ENCODE measurements at places on chromosomes 7 and 10. TPM values are rescaled to one million over a fixed set of nuclear protein-coding genes. Genes with fewer than 3 reads are reported as not detected.

GRCh38 chr10:20466731-20467130, 430.4 kb downstream of the NEBL start:
- H3K4me1 ChIP-seq = no peaks in the 10 kb centered on the region
- no peaks in the 10 kb centered on the region for H3K27me3 ChIP-seq
- H3K4me3 ChIP-seq = no peak overlapping the region
- H3K36me3 ChIP-seq = no peaks in the 10 kb centered on the region
- no peak for DNase-seq

- no peak overlapping the region for H3K27ac ChIP-seq
- no peaks in the 10 kb centered on the region for H3K36me3 ChIP-seq
- peaks cover 3% of the 10 kb centered on the region for H3K27me3 ChIP-seq
- H3K4me3 ChIP-seq = no peak overlapping the region
Observed at GRCh38 chr7:156932006-156932405, 17.5 kb upstream of the NOM1 start.

DNA sequence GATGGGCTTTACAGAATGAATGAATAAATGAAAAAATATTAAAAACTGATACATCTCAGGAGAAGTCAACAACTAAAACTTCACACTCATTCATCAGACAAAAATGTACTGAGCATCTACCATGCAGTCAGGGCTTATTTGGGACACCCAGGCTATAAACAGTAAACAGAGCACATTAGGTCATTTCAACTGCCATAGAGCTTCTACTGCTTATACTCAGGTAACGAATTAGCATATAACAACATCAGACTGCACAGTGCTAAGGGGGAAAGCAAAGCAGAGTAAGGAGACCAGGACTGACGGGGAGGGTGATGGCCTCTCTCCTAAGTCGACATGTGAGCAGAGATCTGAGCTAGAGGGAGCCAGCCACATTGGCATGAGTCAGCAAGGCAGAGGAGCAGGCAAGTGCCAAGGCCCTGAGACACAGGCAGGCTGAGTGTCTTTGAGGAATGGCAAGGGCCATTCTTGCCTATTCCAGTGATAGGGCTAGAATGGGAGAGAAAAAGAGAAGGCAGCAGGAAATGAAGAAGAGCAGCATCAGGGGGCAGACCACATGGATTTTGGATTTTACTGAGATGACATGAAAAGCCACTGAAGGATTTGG, 528.9 kb downstream of the PARD3 start:
- H3K4me1 ChIP-seq = no peaks in the 10 kb centered on the region
- DNase-seq = no peak
- H3K4me3 ChIP-seq = no peak overlapping the region
- H3K36me3 ChIP-seq = no peaks in the 10 kb centered on the region
- H3K27me3 ChIP-seq = no peaks in the 10 kb centered on the region

DNA sequence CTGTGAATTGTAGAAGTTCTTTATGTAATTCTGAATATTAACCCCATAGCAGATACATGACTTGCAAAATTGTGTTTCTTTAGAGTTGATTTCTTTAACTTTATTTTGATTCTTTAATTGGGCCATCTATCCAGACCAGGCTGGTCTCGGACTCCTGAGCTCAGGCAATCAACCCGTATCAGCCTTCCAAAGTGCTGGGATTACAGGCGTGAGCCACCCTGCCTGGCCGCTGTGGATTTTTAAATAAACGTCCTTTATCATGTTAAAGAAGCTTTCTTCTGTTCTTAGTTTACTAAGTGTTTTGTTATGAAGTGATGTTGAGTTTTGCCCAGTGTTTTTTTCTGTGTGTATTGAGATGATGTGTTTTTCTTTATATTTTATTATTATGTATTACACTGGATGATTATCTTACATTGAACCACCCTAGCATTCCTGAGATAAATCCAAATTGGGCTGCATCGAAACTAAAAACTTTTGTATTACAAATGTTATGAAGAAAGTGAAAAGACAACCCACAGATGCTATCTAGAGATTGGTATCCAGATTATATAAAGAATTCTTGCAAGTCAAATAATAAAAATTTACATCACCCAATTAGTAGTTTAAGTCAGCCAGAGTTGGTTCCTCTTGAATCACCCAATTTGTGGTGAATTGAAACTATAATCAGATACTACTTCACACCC, 118.1 kb downstream of the TPST1 start:
- H3K4me3 ChIP-seq = no peak overlapping the region
- H3K4me1 ChIP-seq = no peaks in the 10 kb centered on the region
- H3K27me3 ChIP-seq = no peaks in the 10 kb centered on the region

GRCh38 chr7:43876976-43877745, 7.8 kb upstream of the MRPS24 start:
- H3K4me3 ChIP-seq = no peak overlapping the region
- peaks cover 13% of the 10 kb centered on the region for H3K4me1 ChIP-seq
- H3K36me3 ChIP-seq = peaks cover 36% of the 10 kb centered on the region
- no peak overlapping the region for H3K27ac ChIP-seq
- DNase-seq = no peak

DNA sequence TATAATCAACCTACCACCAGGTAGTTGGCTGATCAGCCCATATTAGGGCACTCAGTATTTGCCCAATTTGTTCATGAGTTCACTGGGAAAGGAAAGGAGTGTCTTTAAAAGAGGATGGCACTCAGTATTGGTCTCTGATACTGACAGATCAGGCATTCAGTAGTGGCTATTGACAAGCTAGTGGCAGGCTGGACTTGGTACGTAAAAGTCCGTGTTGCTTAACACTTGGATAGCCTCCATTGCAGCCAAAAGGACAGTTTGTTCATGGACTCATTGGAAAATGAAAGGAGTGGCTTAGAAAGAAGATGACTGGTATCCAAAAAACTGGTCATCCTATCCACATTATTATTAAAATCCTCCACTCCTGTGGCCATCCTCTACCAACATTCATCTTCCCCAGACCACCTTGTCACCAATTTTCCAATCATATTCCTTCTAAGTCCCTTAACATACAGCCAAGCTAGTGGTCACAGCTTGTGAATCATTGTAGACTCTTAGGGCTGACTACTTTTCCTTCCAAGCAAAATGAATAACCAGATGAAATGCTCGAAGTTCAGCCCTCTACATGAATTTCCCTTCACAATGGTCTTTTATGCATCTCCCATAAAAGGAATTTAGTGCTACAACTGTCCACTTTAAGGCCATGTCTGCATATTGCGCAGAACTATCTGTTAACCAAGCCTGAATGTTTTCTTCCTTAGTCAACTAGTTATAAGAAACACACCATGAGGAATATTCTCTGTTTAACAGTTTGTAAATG, 78.6 kb upstream of the MAGI2 start:
- DNase-seq = no peak
- no peaks in the 10 kb centered on the region for H3K27me3 ChIP-seq
- H3K27ac ChIP-seq = no peak overlapping the region
- H3K4me1 ChIP-seq = no peaks in the 10 kb centered on the region
- no peak overlapping the region for H3K4me3 ChIP-seq

DNA sequence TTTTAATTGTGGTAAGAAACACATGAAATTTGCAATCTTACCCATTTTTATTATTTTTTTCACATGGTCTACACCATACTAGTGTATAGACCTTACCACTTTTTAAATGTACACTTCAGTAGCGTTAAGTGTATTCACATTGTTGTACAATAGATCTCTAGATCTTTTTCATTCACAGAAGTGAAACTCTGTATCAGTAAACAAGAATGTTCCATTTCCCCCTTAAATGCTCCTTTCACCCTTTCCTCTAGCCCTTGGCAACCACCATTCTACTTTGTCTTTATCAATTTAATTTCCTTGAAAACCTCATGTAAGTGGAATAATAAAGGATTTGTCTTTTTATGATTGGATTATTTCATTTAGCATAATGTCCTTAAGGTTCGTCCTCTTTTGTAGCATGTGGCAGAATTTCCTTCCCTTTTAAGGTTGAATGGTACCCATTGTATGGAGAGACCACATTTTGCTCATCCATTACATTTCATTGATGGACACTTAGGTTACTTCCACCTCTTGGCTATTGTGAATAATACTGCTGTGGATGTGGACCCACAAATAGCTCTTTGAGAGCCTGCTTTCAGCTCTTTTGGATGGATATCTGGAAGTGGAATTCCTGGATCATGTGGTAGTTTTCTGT, 45.7 kb downstream of the SNX10 start:
- H3K27me3 ChIP-seq = no peaks in the 10 kb centered on the region
- DNase-seq = no peak
- no peak overlapping the region for H3K4me3 ChIP-seq
- H3K27ac ChIP-seq = no peak overlapping the region

DNA sequence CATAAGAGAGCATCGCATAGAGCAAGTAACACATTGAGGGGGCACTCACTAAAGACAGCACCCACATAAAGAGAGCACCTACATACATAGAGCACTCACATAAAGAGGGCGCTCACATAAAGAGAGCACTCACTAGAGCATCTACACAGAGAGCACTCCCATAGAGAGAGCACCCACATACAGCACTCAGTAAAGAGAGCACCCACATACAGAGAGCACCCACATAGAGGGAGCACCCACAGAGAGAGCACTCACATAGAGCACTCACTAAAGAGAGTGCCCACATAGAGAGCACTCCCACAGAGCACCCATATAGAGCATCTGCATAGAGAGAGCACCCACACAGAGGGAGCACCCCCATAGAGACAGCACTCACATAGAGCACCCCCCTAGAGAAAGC, 47.8 kb downstream of the INSIG1 start:
- no peak overlapping the region for H3K27ac ChIP-seq
- H3K36me3 ChIP-seq = no peaks in the 10 kb centered on the region
- peaks cover 3% of the 10 kb centered on the region for H3K27me3 ChIP-seq
- peaks cover 10% of the 10 kb centered on the region for H3K4me1 ChIP-seq
- H3K4me3 ChIP-seq = no peak overlapping the region
- no peak for DNase-seq

- H3K27me3 ChIP-seq = no peaks in the 10 kb centered on the region
- no peak overlapping the region for H3K4me3 ChIP-seq
- no peak for DNase-seq
- no peak overlapping the region for H3K27ac ChIP-seq
- no peaks in the 10 kb centered on the region for H3K4me1 ChIP-seq
Observed at GRCh38 chr7:35866186-35866585, 65.3 kb downstream of the SEPTIN7 start.

GRCh38 chr10:20247891-20248708, 431.9 kb downstream of the PLXDC2 start:
- H3K4me3 ChIP-seq = no peak overlapping the region
- no peaks in the 10 kb centered on the region for H3K4me1 ChIP-seq
- H3K36me3 ChIP-seq = no peaks in the 10 kb centered on the region
- no peaks in the 10 kb centered on the region for H3K27me3 ChIP-seq
- DNase-seq = no peak

GRCh38 chr10:68135922-68136792, 26.9 kb downstream of the MYPN start:
- no peaks in the 10 kb centered on the region for H3K27me3 ChIP-seq
- H3K36me3 ChIP-seq = no peaks in the 10 kb centered on the region
- H3K4me3 ChIP-seq = no peak overlapping the region

DNA sequence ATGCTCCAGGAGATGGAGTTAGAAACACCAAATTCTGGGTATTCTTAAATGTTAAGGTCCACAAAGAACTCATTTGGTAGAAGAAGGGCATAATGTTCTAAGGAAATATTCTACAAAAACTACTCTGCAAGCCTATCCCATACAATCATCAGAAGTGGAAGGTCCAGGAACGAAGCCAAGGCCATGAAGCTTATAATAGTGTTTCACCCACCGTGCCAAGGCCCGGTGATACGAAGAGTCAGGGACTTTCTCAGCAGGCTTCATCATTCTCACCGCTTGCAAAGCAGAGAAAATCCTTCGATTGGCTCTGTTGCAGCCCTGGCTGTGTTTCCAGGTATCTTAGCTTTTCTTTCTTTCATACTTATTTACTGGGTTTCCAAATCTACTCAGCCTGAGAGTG, 351.9 kb upstream of the CELF2 start:
- no peaks in the 10 kb centered on the region for H3K4me1 ChIP-seq
- no peak overlapping the region for H3K4me3 ChIP-seq
- H3K27me3 ChIP-seq = no peaks in the 10 kb centered on the region

DNA sequence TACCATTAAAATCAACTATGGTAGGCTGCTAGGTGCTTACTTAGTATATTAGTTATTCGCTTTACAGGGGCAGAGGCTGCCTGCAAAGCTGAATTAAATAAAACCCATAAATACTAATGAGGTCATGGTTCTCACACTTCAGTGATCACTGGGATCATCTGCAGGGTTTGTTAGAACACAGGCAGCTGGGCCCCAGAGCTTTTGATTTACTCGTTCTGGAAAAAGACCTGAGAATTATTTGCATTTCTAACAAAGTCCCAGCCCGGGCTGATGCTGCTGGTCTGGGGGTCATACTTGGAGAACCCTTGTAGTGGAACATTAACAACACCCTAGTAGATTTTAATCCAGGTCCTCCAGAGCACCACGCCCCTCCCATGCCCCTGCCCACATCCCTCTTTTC, 8.5 kb downstream of the UCN3 start:
- no peak overlapping the region for H3K4me3 ChIP-seq
- no peak overlapping the region for H3K27ac ChIP-seq
- H3K27me3 ChIP-seq = no peaks in the 10 kb centered on the region
- DNase-seq = no peak

DNA sequence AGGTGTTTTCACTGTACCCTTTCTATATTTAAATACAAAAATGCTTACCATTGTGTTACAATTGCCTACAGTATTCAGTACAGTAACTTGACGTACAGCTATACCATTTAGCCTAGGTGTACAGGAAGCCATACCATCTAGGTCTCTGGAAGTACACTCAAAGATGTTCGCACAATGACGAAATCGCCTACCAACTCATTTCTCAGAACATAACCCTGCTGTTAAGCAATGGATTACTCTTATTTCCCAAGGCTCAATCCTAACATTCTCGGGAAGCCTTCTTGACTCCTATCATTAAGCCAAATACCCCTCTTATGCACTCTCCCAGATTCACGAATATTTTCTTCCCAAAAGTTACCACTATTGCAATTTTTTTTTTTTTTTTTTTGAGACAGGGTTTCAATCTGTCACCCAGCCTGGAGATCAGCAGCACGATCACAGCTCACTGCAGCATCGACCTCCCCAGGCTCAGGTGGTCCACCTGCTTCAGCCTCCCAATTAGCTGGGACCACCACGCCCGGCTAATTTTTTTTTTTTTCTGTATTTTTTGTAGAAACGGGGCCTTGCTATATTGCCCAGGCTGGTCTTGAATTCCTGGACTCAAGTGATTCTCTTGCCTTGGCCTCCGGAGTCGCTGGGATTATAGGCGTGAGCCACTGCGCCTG, 1.5 kb downstream of the CWF19L1 start:
- H3K27ac ChIP-seq = no peak overlapping the region
- H3K27me3 ChIP-seq = no peaks in the 10 kb centered on the region
- DNase-seq = no peak

GRCh38 chr7:50637725-50638643, 72.8 kb upstream of the DDC start:
- H3K27ac ChIP-seq = no peak overlapping the region
- peaks cover 2% of the 10 kb centered on the region for H3K27me3 ChIP-seq
- no peak for DNase-seq
- H3K36me3 ChIP-seq = no peaks in the 10 kb centered on the region
- H3K4me3 ChIP-seq = no peak overlapping the region
- H3K4me1 ChIP-seq = no peaks in the 10 kb centered on the region

SNX13 gene
- total RNA-seq = 37.4 TPM

SH2B2 gene
- total RNA-seq = 2.0 TPM

WNT8B gene
- total RNA-seq = not detected

ZNF503 gene
- total RNA-seq = 0.27 TPM

RADIL gene
- not detected for total RNA-seq
